ENCODE measurements at places on chromosomes 6 and 20.

GRCh38 chr6:34235307-34236130 lies 1.2 kb upstream of the HMGA1 start:
- no peak for DNase-seq

DNA sequence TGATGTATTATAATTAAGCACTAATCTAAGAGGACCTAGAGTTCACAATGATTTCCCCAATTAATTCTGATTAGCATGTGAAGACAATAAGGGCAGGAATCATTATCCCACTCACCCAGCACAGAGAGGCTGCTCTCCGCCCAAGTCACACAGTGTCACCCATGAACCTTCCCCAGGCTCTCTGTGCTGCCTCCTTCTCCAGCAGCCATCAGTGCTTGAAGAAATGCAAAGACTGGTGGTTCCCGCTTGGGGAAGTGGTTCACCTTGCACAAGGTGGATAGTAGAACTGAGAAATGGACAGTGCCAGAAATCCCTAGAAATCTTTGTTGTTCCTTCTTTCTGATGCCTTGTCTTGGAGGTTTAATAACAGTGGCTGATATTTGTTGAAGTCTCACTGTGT lies 401.3 kb downstream of the QKI start:
- no peak for DNase-seq

DNA sequence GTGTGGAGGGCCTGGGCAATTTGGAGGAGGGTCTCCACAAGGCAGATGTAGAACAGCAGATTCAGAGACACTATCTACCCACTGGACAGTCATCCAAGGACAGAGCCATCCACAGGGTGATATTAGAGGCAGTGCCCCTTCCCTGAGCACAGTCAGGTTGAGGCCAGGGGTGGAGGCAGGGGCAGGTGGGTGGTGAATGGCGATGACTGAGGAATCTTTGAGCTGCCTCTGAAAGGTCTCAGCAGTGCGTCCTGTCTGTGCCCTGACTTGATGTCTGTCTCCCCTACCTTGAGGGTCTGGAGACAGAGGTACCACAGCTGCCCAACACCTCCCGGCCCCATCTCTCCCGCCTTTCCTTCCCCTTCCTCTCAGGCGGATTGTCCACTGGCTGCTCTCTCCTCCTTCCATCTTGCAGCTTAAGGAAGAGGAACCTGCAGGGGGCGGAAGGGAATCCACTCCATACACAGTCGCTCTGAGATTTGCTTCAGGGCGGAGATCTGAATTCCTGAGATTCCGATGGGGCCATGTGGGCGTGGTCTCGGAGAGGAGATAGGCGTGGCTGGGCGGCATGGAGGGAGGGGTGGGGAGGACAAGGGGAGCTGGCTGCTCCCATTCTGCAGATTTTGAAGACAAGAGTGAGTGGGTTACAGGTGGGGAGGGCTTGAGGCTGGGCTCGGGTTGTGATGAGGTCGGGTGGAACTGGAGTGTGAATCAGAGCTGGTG lies 1.7 kb downstream of the MUCL3 start:
- DNase-seq = no peak

- DNase-seq = no peak
These were observed 87.9 kb downstream of the CD40 start for GRCh38 chr20:46206025-46206424.

GRCh38 chr6:101118136-101118396 lies 236.9 kb upstream of the ASCC3 start:
- DNase-seq = no peak

GRCh38 chr6:5085648-5086293 lies 630 bp downstream of the PPP1R3G start:
- peak; percentile 22 for DNase-seq

DNA sequence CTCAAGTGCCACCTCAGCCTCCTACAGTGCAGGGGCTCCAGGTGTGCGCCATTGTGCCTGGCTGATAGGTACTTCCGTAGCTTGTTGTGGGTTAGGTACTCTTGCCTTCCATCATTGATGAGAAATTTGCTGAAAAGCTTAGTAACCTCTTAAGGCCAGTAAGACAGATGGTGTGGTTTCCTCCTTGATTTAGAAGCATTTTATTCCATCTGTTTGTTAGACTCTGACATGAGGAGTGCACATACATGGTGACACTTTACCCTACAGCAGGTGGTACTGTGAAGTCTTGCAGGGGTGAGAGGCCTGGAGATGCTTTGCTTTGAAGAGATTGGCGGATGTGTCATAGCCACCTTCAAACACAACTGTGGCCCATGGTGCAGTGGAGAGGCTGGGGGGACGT lies 14.8 kb upstream of the MTG2 start:
- no peak for DNase-seq
